Mucosa of gallbladder (tissue), 1 donor: ENCODE measurements at places on chromosomes 4 and X.

DNA sequence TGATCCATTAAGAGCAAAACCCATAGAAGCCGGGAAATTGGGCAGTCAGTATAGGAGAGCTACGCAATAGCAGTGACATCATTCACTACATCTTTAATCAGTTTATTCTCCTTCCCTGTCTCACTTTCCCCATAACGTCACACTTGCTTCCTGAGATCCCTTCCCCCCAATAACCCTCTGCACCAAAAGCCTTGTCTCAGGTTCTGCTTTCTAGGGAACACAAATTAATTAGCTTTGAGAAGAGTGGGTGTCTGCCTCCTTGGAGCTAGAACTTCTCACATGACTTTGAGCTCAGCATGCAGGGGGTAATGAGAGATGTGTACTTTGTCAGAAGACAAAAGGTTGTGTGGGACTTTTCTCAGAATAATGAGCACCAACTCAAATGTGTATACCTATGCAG, 128.3 kb upstream of the MAOA start:
- DNase-seq, result no peak

GRCh38 chr4:149005191-149005590, 563.0 kb upstream of the NR3C2 start:
- no peak for DNase-seq

- peak; percentile 73 for DNase-seq
Measured at GRCh38 chrX:1246816-1247215, 21.8 kb upstream of the CSF2RA start.

DNA sequence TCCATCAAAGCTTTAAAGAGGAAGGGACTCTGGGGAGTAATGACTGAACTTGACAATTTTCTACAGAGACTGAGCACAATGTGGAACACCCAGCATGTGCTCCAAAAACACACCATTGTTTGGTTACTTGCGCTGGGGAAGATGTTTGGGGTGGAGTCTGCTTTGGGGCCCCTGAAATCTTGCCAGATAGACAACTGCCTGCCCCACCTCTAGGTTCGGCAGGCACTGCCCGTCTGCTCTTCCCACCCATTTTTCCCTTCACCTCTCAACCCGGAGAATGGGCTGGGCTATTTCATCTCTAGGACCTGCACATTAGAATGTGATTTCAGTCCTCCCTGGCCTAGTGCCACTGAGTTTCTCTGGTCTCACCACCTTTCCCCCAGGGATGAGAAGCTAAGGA, 41.9 kb downstream of the TSC22D3 start:
- DNase-seq, result no peak

DNA sequence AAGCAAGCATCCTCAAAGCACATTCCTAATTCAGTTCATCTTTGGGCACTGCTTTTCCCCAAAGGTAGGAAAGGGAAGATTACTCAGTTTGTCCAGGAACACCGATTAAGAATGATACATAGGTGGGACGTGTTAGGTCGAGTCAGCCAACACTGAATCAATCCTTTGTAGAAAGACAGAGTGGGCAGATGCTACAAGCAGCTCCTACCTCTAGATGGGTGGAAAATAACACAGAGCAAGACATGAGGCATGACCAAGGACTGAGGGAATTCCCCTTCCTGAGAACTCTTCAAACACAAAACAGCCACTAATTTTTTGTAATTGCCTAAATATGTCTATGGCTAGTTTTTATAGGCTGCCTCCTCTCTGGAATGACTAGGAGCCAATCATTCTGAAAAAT, 331.7 kb downstream of the HNRNPD start:
- DNase-seq, result no peak

DNA sequence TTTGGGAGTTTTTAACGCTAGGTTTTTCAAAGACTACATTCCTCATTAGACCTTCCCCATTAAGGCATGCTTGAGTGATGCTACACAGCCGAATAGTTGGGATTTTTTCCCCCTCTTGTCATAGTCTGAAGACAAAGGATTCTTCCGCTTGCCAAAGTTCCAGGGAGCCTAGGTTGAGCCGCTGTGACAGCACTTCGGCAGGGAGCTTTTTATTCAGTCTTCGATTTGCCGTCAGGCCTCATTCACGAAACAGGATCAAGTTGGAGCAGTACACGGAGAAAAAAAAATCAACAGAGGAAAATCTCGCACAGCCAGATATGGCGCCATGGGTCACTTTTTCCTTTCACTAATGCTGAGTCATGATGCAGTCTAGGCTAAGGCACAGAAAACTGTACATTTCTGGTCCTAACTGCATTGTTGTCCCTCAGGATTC, 24.3 kb downstream of the SHROOM3 start:
- no peak for DNase-seq

DNA sequence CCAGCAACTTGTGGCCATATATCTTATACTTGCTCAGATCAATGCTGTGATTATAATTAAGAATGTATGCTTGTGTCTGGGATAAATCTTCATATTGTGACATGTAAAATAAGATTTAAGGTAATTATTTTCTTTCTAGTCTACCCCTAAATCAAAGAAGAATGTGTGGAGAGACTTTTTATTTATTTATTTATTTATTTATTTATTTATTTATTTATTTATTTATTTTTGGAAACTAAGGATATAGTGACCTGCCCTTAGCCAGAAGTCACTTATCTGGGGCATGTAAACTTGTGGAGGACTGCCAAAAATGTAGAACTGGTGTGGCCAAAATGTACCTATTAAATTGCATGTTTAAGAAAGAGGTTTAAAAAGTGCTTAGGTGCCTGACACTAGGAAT, 144.3 kb downstream of the BEND2 start:
- no peak for DNase-seq

GRCh38 chr4:177283167-177283566, 26.5 kb upstream of the NEIL3 start:
- DNase-seq, result no peak

DNA sequence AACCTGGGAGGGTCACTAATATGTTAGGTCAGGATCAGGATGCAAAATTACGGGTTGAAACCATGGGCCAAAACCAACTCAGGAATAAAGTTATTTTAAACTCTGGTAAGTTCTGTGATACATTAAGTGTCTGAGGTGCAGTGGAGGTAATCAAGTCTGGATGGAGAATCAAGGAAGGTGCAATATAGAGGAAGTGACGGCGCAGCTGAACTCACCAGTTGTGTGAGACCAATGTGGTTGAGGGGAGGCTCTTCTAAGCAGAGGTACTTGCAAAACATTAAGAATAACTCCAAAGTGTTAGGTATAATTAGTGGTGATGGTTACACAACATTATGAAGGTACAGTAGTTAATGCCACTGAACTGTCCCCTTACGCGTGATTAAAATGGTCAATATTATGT, 19.7 kb downstream of the GAB3 start:
- DNase-seq, result no peak

- peak; percentile 53 for DNase-seq
Measured at GRCh38 chr4:6017030-6017429, 1.2 kb downstream of the C4orf50 start.

- DNase-seq, result no peak
Measured at GRCh38 chr4:11817088-11817487, 388.4 kb upstream of the HS3ST1 start.

- DNase-seq, result no peak
Measured at GRCh38 chrX:70038951-70039350, 10.8 kb downstream of the AWAT2 start.

GRCh38 chr4:21454201-21454600, 494.4 kb downstream of the KCNIP4 start:
- DNase-seq, result no peak

GRCh38 chrX:104427073-104427472, 138.9 kb upstream of the IL1RAPL2 start:
- no peak for DNase-seq

DNA sequence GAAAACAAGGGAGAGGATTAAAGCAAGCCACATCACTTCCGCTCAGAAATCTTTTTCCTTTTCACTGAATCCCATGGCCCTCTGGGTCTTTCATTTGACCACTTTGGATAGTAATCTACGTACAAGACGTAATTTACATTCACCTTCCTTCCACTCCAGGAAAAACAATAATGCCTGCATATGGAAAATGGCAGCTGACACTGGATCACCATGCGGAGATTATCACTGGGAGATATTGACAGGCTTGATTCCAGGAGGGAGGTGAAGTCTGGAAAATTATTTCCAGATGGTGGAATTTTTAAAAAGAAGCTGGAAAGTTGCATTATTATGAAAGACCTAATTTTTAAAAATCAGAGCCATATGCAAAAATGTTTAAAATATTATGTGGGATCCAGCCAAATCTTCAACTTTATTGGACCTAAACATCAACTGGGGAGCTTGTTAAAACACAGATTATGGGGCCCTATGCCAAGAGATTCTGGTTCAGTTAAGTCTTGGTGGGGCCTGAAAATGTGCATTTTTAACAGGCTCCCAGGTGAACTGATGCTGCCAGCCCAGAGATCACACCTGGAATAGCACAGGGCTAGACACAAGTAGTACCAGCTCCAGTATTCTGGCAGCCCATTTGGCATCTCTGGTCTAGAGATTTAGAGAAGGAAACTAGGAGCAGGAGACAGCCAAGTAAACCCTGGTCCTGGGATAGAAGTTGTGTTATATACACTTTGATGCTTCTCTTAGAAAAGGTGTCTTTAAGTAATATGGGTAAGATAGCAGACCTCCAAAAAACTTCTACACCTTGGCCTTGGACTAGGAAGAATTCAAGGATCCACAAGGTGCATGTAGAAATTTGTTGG, 290.3 kb upstream of the LDB2 start:
- DNase-seq, result no peak

GRCh38 chrX:12304261-12304660, 166.0 kb downstream of the FRMPD4 start:
- DNase-seq, result no peak

- DNase-seq, result no peak
Measured at GRCh38 chrX:5155301-5155700, 1073.4 kb downstream of the NLGN4X start.

DNA sequence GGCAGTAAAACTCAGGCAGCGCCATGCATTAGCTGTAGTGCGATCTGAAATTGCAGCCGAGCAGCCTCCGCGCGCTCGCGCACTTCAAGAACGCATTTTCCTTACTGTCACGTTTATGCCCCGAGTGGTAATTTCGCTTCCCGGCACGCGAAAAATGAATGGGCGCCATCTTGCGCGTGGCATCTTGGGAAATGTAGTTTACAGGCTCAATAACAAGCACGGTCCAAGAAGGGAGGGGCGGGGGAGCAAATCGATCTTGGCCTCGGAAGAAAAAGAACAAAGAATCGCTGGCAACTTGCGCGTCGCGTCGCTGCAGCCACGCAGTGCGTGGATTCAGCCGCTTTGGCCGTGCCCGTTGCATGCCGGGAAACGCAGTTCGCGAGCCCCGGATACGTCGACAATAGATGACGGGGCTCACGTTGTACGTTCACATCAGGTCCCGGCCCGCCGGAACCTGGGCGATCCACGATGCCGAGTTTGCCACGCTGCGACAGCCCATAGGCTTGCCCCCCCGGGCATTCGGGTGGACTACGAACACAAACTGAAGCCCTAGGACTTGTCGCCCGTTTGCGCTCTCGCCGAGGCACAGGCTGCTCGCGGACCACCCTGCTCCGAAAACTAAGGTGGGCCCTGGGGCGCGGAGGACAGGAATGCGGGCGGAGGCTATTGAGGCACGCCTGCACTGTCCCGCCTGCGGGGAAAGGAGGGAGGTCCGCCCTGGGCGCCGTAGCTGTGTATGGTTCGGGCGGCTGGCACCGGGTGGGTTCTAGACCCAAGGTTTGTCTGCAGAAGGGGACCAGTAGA, at the start of gene FTSJ1:
TSS of gene FTSJ1 (plus strand) at position 426 of the 804 bp plus-strand sequence. CDS start 1,849 bp downstream, outside the sequence.
- peak; percentile 93 for DNase-seq

DNA sequence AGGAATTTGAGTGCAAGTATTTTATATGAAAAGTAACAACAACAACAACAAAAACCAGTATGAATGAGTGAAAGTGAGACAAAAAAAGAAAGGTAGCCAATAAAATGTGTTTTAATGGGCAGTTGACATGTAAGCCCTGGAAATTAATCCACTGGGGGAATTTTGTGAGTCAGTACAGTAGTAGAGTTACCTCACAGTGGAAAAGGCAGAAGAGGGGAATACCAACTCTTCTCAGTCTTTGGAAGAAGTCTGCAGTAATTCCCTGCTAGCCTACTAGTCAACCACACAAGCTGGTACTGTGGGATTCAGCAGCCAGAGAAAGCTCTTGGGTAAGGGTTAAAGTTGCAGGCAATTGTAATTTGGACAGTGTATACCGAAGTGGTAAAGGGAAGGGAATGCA, 76.3 kb upstream of the IL15 start:
- DNase-seq, result no peak

GRCh38 chrX:151570561-151570960, 7.1 kb downstream of the PASD1 start:
- DNase-seq, result no peak

GRCh38 chr4:94036964-94037363, 170.7 kb upstream of the SMARCAD1 start:
- DNase-seq, result no peak

DNA sequence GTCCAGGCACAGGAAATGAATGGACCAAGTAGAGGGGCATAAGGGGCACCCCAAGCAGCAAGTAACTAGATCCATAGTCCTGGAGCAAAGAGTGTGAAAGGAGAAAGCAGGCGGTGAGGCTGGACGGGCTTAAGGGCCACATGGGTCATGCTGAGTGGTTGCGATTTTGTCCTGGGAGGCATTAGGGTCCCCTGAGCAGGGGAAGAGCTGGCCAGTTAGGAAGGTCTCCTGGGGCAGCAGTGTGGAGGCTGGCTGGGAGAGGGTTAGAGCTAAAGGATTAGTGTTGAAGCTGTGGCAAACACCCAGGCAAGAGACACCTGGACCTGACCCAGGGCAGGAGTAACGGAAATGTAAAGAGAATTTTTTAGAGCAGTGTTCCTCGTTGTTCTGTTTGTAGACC, 26.5 kb downstream of the MYOZ2 start:
- DNase-seq, result no peak

- DNase-seq, result peak; percentile 70
Measured at GRCh38 chrX:153947009-153947769, 2.7 kb upstream of the RENBP start.

DNA sequence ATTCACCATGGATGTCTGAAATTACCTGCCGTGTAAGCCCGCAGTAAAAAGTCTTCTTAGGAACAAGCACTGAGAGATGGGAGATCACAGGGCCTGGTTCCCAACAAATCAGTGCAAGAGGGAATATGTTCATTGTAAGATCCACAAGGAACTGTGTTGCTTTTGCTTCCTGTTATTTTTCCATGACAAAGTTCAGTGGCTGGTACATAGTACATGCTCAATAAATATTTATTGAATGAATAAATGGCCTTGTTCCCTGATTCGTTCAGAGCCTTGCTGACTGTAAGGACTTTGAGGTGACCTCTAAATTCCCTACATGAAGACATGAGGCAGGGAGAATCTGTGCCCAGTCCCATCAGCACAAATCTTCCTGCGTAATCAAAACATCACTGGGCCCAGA, 7.4 kb downstream of the TMEM31 start:
- DNase-seq, result no peak

DNA sequence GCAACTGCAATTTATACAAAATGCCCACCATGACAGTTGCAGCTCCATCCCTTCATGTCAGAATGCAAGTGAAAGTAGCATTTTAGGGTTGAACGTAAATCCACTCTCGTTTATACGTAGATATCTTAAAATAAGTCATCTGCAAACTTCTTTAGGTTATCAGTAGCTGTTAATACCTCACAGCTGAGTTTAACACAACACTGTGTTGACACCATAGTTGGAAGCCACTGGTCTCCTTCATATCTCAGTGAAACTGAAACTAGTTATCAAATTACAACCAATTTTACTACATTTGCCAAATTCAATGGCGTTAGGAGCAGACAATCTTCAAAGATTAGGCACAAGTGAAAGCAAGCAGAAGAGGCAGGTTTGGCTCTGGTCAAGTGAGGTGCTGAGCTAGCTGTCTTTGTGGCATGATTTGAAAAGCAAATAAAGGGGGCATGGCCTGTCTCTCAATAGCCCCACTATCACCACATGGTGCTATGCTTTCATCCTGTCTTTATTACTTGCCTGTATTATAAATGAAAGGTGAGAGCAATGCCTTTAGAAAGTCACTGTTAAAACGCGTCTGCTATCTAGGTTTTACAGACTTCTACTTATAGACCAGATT, 12.3 kb downstream of the PPP3CA start:
- DNase-seq, result no peak
